GOT3 (cell line): ENCODE measurements at places on chromosomes 3 and 15.

GRCh38 chr3:112425382-112425781, 73.9 kb downstream of the BTLA start:
- DNase-seq: no peak

- no peak for DNase-seq
Measured at GRCh38 chr15:33433821-33434220, 123.1 kb downstream of the RYR3 start.

DNA sequence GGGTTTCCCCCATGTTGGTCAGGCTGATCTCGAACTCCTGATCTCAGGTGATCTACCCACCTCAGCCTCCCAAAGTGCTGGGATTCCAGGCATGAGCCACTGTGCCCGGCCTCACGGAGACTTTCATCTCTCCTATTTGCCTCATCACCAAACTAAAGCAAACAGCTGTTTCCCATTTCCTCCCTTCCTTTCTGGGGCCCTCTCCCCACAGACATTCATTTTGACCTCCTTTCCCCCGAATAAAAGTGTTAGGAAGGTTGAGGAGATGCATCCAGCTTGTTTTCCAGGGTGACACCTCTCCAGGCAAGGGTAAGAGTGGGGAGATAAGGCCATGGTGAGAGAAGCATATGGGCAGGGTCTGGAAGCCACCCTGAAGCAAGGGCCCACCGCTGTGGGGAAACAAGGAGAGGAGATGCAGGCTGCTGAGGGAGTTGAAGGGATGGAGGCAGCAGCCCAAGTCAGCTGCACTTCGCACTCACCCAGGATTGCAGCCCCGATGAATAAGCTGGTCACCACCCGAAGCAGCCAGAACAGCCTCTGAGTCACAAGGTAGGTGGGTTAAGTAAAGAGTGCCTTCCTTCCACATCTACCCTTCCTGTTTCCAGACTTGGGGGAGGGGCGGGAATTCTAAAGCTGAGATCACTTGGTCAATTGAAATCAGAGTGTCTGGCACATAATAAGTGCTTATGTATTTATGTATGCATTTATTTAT, 7.7 kb downstream of the DUOXA2 start:
- DNase-seq: no peak

DNA sequence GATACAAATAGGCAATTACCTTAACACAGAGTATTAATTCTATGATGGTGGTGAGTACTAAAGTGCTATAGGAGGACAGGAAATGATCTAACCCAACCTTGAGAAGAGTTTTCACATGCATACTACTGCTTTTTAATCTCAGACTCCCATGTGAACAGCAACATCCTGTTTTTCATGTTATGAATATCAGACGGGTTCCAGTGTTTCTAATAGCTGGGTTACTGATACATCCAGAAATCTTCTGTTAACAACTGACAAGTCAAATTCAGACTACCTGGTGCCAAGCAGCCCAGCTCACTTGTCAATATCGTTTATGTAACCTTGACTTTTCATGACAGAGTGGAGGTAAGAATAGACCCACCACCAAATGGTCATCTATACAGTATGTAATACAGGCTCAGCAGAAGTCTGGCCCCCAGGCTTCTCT, 220.2 kb upstream of the COL8A1 start:
- no peak for DNase-seq

DNA sequence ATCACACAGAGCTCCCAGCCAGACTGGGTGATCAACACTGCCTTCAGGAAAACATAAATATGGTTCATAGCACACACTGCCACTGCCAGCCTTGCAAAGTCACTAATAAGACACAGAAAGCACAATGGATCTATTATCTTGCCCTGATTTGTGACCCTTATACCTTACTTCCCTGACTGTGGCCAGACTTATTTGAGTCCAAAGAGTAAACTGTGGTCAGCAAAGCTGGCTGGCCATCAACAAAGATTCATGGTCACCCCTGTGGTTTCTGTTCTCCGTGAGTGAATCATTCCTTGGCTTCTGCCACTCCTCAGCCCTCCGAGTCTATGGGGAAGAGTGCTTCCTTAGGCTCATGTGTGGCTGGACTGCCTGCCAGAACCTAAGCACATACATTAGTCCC, 437.7 kb downstream of the RAP2B start:
- peak; percentile 23 for DNase-seq

- DNase-seq: no peak
Measured at GRCh38 chr3:79018671-79019136, 749.1 kb downstream of the ROBO1 start.

DNA sequence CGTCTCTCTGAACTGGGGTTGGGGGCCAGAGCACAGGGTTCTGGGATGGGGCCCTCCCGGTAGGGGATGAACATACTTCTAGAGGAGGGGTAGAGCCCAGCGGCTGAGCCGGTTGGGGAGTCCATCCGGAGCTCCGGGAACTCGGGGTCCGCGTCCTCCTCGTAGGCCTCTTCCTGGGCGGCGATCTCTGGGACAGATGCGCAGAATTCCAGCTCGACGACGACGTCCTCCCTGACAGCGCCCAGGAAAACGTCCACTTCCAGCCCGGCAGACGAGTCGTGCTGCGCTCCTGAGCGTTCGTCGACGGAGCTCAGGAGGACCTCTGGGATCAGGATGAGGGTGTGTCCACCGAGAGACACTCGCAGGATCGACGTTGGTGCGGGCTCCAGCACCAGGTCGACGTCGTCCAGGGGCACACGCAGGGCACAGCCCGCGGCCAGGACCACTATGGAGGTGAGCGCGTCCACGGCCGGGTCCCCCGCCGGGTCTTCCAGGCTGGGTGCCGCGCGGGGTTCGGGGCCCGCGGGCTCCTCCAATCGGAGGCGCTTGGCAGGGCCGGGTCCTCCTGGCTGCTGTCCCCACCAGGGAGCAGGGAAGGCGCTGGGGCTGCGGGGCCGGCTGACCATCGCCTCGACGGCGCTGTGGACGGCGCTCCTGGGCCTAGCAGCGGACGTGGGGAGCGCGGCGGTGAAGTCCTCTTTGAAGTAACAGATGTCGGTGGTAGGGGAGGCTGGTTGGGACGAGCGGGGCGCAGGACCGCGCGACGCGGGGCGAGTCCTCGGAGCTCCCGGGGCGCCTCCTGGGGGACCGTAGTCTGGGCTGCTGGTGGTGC, 474 bp downstream of the PRR23B start:
- DNase-seq: no peak

DNA sequence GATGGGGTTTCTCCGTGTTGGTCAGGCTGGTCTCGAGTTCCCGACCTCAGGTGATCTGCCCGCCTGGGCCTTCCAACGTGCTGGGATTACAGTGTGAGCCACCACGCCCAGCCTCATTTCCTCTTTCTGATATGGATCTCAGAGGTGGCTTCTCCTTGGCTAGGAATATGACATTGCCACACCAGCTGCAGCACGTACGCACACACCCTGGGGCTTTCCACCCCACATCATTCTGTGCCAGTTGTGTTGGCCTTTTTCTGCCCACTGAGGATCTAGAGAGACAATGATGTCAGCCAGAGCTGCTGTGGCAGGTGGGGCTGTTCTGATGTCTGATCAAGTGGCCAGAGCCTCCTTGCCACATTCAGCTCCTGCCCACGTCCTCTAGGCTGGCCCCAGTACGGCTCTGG, 29.0 kb downstream of the TMEM45A start:
- DNase-seq: no peak

DNA sequence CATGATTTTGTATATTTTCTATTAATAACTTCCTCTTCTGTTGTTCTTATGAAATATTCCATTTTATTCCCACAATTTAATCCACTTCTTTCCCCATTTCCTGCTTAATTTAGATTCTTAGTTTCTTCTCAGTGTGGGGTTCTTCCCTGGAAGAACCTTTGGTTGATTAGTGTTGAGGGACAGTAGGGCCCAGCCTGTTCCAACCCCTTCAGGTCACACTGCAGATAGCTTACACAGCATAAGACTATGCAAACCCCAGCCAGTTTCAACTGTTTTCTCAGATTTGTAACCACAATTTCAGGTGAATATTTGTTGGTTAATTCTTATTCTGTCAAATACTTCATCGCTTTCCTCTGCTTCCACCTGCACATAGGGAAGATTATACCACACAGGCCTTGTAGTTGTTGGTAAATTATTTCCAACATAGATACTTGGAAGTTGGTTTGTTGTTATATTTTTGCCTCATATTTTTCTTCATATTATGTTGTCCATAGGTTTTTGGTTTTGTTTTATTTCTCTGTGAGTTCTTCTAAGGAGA, 34.7 kb downstream of the AADACL2 start:
- DNase-seq: no peak

GRCh38 chr15:96014939-96015338, 315.6 kb upstream of the NR2F2 start:
- DNase-seq: no peak

DNA sequence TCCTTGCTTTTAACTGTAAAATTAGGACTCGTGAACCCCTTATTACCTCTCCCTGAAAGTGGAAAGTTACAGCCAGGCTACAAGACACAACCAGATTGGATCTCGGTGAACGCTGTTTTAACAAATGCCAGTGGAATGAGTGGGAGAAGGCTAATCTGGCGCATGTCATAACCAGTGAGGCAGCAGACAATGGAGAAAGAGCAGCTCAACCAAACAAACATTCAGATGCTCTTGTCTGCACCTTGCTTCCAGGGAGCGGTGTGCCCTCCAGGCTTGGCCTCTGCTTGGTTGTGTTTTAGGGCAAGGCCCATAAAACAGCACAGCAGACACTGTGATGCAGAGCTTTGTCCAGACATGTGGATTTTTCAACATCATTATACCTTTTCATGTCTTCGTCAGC, 45.9 kb upstream of the ATP1B3 start:
- DNase-seq: no peak

DNA sequence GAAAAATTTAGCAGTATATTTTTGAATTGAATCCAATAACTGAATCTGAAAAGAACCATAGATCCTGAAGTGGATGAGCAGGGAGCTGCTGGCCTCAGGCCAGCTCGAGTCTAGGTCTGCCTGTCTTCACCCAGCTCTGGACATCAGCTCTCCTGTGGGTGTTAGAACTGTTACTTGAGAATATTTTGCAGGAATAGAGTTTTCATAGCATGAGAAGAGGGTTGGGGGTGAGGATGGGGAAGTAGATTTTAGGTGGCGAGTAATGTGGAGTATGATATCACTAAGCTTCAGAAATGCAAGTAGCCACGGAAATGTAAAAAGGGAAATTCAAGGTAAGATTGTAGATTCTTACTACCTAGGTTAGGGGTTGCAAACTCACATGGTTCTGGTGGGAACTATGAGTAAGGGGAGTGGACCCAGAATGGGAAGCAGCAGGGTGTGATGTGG, 6.2 kb downstream of the RAB8B start:
- DNase-seq: no peak
